D341Med (cell line): ENCODE measurements at places on chromosomes 1 and 21.

GRCh38 chr1:210291081-210291764 is 37.5 kb upstream of the HHAT start:
- DNase-seq: no peak

DNA sequence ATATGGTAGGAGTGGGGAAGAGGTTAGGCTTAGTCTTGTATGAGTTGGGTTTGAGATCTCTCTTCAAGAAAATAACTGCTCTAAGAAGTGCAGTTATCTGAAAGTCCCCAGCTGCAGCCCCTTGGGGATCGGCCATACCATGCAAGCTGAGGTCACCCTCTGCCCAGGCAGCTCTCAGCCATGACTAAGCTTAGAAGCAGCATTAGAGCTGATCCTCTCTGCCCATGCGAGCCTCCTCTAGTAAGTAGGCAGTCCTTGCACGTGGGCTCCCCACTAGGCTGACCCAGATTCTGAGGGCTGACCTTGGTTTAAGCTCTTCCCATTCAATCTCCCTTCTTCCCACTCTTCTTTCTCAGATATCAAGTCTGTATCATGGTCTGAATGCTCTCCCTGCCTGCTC is 121.0 kb upstream of the UBE2U start:
- no peak for DNase-seq

GRCh38 chr1:192463661-192464060 is 111.9 kb upstream of the RGS1 start:
- DNase-seq: no peak

GRCh38 chr1:15095496-15095875 is 58.1 kb upstream of the TMEM51 start:
- DNase-seq: no peak

- DNase-seq: no peak
Observed at GRCh38 chr1:53651356-53651755, 87.6 kb downstream of the GLIS1 start.

DNA sequence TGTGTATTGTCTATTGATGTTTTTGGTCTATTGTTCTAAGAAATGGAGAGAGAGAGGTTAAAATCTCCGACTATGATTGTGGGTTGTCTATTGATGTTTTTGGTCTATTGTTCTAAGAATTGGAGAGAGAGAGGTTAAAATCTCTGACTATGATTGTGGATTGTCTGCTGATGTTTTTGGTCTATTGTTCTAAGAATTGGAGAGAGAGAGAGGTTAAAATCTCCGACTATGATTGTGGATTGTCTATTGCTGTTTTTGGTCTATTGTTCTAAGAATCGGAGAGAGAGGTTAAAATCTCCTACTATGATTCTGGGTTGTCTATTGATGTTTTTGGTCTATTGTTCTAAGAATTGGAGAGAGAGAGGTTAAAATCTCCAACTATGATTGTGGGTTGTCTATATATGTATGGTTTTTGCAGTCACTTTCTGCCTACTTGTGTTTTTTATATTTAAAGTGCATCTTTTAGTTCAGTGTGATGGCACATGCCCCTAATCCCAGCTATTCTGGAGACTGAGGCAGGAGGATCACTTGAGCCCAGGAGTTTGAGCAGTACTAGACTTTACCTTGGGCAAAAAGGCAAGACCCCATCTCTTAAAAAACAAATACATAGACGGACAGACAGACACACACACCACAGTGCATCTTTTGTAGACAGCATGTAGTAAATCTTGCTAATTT is 16.2 kb downstream of the C1orf159 start:
- no peak for DNase-seq

GRCh38 chr1:10773376-10773775 is 23.1 kb downstream of the CASZ1 start:
- no peak for DNase-seq

DNA sequence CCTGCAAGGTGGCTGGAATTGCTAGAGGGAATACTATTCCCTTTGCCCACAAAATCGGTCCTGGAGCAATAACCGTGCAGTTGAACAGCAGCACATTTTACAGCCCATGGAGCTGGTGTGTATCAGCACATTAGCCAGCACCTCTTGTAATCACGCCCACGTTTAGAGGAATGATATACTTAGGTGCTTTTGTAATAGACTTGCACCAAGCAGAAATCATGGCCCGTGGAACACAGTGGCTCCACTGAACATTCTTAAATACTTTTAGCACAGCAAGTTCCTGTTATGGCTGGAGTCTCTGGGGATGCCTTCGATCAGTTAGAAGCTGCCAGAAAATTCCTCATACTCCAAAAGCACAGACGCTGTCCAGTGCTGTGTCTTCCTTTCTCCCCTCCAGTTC is 218.1 kb upstream of the FAM78B start:
- DNase-seq: no peak

DNA sequence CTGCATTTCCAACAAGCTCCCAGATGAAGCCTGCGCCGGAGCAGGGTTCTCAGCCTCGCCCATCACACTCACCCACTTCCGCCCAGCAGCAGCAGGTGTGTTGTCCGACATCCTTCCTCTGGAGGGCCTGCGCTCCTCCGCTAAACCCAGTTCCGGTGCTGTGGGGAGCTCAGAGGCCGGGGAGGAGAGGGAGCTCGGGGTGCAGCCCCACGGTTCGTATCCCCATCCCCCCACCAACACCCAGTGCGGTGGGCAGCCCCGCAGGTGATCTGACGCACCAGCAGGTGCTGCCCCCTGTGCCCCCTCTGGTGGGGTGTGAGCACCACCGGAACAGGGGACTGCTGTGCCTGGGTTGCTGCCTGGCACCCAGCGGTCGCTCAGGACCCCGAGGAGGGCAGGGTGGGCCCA is 3.4 kb upstream of the PEX10 start:
- no peak for DNase-seq

GRCh38 chr1:38038861-38039260 is 7.7 kb downstream of the POU3F1 start:
- DNase-seq: no peak

- DNase-seq: peak; percentile 12
Observed at GRCh38 chr1:11790880-11791715, 14.7 kb downstream of the MTHFR start.

GRCh38 chr1:157249326-157249725 is 111.1 kb upstream of the ETV3 start:
- no peak for DNase-seq
